Renal cortical epithelial cell (primary cell): ENCODE measurements at places on chromosomes 12 and 14. TPM values are rescaled to one million over a fixed set of nuclear protein-coding genes. Genes with fewer than 3 reads are reported as not detected.
A peak's percentile ranks its signal among the peaks of the same experiment; 100 is the strongest.

The MIPOL1 gene
- total RNA-seq: 6.4 and 18.3 TPM in 2 replicates

The KRT85 gene
- not detected in 2 replicates for total RNA-seq

The CD163L1 gene
- 0.10 TPM in 1 of 2 replicates, not detected in the other for total RNA-seq

The SYNJ2BP gene
- total RNA-seq: 16.1 and 31.3 TPM in 2 replicates

The HNF1A gene
- 1.7 and 1.9 TPM in 2 replicates for total RNA-seq

The LMO3 gene
- not detected in 2 replicates for total RNA-seq

DNA sequence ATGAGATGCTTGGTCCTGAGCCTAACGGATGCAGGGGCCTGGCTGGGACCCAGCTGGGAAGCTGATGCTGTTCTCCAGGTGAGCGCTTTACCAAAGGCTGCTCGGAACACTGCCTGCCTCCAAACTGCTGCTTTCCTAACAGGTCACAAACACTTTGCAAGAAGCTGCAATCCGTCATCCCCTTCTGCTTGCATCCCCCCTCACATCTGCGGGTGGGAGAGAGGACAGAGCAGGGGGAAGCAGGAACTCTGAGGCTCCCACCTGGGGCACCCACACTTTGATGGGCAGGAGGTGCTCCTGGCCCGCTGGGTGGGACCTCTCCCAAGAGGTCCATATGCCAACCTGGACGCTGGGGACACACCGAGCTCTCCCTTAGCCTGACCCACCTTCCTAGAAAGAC, 24.9 kb upstream of the PPP2R5C start:
- DNase-seq: no peak

DNA sequence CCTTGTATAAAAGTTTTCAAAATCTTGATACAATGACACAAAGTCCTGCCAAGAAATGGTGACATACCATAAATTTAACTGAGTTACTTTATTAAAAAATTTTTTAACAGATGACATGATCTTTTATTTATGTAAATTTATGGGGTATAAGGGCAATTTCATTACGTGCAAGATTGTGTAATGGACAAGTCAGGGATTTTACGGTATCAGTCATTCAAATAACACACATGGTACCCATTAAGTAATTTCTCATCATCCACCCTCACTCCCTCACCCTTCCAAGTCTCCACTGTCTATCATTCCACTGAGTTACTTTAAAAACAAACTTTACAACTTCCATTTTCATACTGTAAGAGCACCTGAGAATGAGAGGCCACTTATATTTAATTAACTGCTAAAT, 37.4 kb downstream of the SPTLC2 start:
- DNase-seq: no peak

DNA sequence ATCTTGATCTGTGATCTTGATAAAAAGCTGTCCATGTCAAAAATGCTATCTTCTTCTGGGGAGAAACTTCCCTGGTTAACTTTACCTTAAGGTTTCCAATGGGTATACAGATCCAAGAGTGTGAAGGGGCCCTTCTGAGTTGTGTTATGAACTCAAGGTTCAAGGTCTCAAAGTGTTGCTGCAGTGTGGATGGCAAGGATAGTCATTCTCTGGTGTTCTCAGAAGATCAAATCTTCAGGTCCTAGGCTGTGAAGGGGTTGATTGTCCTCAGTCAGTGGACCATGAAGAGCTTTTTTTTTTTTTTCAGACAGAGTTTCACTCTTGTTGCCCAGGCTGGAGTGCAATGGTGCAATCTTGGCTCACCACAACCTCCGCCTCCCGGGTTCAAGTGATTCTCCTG, 114.4 kb downstream of the SPTSSA start:
- DNase-seq: peak; percentile 77

DNA sequence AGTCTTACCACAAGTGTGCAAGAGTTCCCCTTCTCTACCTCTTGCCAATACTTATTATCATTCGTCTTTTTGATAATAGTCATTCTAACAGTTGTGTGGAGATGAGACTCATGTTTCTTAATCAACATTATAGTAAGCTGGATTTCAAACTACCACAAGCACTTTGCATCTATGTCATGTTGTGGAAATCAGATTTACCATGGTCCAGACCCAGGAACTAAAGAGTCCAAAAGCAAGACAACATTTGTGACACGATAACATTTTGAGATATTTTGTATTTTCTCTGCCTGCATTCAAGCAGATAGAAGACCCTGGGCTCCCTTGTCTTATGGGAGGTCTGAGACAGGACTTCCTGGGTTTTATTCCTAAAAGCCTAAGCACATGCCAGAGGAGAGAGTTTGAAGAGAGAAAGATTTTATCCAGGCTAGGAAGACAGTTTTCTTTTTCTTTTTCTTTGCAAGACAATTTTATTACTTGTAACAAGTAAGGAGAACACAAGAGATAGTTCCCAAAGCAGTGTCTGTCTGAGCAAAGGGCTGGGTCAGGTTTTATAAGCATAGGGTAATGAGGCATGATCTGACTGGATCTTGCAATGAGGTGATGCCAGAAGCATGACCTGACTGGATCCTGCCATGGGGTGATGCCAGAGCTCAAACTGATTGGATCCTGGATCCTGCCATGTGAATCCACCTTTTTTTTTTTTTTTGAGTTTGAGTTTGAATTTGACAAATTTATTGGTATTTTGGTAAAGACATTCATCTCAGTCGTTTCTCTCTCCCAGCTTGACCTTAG, 180.5 kb upstream of the HMGA2 start:
- DNase-seq: peak; percentile 77

- DNase-seq: no peak
Measured at GRCh38 chr14:105496831-105497591, 6.0 kb downstream of the TEDC1 start.

DNA sequence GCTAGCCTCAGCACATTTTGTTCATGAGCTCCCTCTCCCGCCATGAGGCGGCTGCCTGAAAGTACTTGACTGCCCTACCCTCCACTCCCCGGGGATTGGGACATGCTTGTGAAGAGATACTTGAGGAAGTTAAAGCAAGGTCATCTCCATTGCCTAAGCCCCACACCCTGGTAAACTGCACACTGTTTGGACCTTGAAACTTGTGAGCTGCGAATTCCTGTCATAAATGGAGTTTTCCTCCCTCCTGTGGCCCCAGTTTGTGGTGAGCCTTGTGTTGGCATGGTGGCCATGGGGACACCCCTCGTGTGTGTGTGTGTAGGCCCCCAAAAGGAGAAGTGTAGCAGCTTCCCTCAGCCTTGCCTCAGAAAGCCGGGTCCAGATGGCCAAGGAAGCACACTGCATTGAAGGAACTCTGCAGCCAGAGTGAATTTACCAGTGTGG, 395.5 kb downstream of the ZFP36L1 start:
- no peak for DNase-seq

- DNase-seq: no peak
Measured at GRCh38 chr12:53971686-53972085, 1.2 kb upstream of the HOXC11 start.

GRCh38 chr14:71931492-71932228, 569 bp upstream of the RGS6 start:
- DNase-seq: no peak

DNA sequence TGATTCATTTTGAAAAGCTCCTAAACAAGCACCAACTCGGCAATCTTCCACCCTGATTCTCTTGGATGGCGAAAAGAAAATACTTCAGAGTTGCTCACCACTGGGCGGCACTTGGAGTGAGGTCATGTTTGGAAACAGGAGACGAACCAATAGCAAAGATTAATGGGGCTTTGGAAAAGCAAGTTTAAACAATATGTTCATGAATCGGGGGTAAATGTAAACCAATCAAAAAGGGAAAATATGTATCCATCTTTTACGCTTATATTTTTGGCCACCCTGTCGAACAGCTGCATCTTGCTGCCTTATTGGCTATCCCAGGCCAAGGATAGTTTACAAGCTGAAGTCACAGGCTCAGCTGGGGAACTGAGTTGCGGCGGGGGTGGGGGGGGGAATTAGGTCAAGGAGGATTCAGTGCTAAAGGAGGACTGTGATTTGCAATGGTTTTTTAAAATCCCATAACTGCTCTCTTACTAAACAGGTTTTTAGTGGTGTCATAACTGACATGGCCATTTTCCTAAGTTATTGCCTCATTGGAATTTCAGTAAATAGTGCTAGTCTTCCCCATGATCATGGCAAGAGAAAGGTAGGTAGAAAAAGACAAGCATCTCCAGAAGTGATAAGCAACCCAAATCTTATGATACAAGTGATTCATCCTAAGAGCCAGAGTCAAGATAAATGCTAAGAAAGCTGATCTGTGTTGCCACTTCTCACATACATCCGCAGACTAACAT, 210.6 kb downstream of the PHLDA1 start:
- no peak for DNase-seq

- no peak for DNase-seq
Measured at GRCh38 chr14:95725685-95726336, 11.9 kb upstream of the TCL1A start.

DNA sequence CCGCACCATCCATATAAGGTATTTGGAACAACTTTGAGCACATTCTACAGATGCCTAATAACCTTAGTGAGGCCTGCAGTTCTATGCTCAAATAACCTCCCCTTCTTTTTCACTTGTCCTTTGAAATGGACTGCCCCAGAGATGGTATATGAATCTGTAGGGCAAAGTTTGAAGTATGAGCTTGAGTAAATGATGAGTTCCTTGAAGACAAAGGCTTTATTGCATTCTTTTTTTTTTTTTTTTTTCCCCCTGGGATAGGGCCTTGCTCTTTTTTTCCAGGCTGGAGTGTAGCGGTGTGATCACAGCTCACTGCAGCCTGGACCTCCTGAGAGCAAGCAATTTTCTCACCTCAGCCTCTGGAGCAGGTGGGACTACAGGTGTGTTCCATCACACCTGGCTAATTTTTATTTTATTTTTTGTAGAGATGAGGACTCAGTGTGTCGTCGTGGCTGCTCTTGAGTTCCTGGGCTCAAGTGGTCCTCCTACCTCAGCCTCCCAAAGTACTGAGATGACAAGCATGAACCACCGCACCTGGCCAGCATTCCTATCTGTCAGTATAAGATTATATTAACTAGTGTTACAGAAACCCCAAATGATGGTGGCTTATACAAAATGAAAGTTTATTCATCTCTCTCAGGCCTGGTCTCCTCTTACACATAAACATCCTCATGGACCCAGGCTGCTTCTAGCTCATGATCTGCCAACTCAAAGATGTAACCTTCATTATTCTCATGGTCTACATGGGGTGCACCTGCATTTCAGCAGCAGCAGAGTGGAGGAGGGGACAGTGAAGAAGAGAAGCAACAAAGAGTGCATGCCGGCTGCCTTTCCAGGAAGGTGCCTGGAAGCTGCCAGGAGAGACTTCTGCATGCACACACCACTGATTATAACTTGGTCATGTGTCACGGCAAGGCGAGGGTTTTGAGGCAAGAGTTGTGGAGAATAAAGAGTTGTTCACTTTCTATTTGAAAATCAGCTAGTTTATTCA, 101.4 kb downstream of the DUSP16 start:
- DNase-seq: no peak

DNA sequence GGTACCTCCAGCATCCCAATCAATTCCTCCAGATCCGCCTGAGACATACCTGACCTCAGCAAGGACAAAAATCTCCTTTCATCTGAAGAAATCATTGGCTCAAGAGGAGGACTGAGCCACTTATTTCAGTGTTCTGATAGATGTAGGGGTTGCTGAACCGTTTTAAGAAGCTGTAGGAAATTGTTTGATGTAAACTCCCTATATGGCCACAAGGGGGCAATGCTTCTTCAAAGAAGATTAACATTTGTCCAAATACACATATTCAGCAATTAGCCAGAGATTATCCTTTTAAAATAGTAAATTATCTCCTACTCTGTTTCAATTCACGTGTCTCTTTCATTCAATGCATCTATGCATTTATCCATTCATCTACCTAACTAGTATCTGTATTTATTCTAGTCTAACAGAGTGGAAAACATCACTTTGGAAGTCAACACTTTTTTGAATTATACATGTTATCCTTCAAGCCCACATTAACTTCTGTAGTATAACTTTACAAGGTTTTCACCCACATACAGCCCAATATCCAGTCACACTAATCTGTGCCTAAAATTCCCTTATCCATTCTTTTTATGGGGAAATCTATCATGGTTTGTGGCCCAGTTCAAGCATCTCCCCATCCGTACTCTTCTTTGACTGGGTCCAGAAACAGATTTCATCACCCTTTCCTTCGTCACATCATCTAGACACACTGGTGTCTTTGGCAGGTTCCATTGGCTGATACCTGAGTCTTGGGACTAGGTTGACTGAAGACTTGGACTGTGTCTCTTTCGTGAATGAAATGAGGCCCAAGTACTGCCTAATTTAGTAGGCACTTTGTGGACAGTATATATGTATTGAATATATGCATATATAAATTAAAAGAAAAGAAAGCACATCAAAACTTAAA, 411.0 kb upstream of the OR4E1 start:
- DNase-seq: peak; percentile 67

DNA sequence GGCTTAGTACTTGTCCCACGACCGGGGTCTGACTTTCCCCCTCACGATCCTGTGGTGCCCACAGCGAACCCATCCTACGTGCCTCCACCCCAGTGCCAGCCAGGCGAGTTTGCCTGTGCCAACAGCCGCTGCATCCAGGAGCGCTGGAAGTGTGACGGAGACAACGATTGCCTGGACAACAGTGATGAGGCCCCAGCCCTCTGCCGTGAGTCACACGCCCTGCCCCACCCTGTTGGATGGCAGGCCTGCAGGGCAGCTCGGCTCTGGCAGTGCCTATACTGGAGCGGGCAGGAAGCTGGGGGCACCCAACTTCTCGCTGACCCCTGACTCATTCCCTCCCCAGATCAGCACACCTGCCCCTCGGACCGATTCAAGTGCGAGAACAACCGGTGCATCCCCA, 18.3 kb upstream of the LRP1-AS start:
- DNase-seq: no peak

- DNase-seq: no peak
Measured at GRCh38 chr12:109276160-109276559, 32.9 kb downstream of the FOXN4 start.

DNA sequence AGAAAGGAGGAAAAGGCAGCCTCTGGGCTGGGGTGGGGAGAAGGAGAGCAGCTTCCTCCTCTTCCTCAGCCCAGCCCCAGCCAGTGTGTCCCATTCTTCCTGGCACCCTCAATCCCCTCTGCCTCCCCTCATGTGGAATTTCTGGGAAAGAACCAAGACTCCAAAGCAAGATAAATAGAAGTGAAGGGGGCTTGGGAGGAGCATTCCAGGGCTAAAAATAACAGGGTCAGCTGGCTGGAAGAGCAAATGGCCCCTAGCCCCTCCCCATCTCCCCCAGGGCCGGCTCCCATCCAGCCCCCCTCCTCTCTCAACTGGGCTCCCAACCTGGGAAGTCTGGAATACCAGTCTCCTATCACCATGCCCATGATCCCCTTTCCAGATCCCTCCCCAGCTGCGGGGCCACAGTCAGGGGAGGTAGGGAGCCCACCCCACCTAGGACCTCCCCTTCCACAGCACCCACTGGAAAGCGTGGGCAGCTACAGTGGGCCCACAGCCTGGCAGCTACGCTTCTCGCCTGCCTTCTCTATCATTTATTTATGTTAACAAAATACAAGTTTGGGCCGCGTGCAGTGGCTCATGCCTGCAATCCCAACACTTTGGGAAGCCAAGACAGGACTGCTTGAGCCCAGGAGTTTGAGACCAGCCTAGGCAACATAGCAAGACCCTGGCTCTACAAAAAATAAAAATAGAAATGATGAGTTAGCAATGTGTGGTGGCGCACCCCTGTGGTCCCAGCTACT, 88.3 kb downstream of the IRF2BPL start:
- DNase-seq: no peak

GRCh38 chr12:47989666-47990065, 14.6 kb downstream of the COL2A1 start:
- no peak for DNase-seq

GRCh38 chr14:54116198-54116885, 159.7 kb upstream of the BMP4 start:
- no peak for DNase-seq
